ENCODE measurements at places on chromosomes 12 and 14.

DNA sequence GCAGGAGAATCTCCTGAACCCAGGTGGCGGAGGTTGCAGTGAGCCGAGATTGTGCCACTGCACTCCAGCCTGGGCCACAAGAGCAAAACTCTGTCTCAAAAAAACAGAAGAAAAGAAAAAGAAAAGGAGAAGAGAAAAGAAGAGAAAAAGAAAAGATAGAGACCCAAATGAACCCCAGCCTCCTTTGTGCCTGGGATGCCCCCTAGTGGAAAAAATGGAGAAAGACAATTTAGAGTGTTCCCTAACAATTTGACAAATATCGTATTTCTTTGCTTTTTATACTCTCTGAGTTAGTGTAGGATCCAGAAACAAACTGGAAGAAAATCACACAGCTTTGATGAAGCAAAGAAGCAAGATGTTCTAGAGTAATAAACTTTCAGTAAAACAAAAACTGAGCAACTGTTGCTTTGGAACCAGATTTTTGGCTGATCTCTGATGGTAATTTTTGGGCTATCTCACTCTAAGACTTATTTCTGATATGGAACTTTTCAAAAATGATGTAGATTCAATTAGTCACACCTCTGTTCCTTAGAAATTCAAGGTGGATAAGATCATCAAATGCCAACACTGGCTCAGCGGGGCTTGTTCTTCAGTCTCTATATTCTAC is 18.6 kb upstream of the PRKAB1 start:
- peak; percentile 61 for DNase-seq

- DNase-seq, result no peak
These were observed 25.3 kb downstream of the TTC8 start for GRCh38 chr14:88849716-88850115.

- no peak for DNase-seq
These were observed 48.9 kb downstream of the PPP1R12A start for GRCh38 chr12:79885911-79886490.

GRCh38 chr14:68188174-68188573 is 368.6 kb downstream of the RAD51B start:
- DNase-seq, result no peak

DNA sequence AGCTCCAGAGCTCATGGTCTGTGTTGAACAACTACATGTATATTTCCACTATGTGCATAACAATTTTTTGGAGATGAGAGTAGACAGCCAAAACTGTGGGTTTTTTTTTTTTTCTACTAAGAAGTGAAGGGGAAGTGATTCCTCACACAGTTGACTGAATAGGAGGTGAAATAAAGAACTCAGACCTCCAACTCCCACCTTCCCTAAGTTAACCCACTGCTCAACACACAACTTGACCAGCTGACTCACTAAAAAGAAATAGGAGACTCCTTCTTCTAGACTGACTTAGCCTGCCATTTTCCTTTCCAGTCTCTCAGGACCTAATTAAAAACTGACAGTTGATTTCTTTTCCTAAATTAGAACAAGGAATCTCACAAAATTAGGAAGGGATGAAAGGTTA is 1.7 kb downstream of the M6PR start:
- peak; percentile 9 for DNase-seq

DNA sequence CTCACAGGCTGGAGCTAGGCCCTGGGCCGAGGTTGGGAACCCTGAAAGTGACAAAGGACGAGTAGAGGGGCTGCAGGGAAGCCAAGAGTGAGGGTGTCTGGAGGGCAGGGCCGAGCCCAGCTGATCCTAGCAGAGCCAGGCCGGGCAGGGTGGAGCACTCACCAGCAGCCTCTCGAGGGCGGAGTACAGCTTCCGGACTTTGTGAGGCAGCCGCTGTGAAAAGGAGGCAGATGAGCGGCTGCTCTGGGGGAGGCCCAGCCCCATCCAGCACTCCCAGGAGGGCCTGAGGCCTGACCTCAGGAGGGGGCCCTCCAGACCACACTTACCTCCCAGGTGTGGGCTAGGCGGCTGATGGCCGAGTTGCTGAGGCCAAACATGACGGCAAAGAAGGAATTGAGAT is 14.7 kb upstream of the ENDOU start:
- DNase-seq, result peak; percentile 67

DNA sequence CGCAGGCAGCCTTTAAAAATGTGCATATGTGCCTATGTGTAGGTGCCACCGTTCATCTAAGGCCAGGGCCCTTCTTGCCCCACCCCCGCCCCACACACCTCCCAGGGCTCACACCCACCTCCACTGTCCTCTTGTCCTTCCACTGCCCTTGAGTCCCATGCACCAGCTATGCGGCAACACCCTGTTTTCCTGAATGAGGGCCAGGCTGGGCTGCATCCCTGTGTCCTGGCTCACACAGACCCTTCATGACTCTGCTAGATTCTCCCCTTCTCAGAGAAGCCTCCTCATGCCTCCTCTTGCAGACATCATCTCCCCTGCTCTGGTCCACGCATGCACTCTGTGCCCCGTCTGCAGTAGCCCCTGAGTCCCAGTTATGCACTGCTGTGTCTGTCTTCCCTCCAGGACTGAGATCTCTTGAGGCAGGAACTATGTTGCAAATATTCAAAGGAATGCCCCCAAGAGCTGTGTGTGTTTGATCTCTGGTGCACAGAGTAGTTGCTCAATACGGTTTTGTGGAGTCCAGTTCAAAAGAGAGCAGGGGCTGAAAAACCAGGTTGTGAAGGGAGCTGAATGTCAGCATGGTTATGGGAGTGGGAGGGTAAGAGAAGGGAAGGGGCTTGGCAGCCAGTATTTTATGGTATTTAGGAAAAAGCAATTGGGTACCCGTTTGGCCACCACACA is 47.3 kb upstream of the ESRRB start:
- no peak for DNase-seq

GRCh38 chr14:35688126-35688826 is 120.8 kb downstream of the RALGAPA1 start:
- DNase-seq, result no peak

DNA sequence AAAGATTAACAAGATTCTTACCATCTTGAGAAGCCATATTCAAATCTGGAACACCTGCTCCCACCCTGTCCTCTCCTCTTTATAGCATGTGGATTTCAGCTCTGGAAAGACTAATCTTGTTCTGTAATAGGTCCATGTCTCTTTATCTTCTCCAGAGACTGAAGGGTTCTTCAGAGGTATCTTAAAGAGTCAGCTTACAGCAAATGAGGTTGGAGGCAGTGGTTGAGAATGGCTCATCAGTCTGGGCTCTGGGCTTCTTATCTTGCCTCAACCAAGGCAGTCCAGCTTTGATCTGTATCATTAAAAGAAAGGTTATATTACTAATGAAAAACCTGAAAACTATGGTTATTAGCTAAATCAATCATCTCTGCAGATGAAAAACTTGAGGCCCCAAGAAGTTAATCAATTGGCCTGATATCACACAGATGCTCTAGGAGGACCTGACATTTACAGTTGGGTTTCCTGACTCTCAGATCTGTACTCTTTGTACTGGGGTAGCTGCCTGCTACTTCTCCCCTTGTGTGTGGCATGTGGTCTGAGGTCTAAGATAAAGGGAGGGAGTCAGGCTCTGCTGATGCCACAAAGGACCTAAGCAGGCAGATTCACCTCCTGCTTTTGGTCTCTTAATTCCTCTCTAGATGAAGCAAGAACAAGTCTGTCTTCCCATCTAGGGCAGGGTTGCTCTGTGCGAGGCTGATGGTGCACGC is 1.7 kb upstream of the AKAP6 start:
- no peak for DNase-seq

- DNase-seq, result no peak
These were observed 743.5 kb downstream of the DIO2 start for GRCh38 chr14:79467835-79468234.

GRCh38 chr14:91358025-91358319 is 59.6 kb downstream of the CCDC88C start:
- no peak for DNase-seq

DNA sequence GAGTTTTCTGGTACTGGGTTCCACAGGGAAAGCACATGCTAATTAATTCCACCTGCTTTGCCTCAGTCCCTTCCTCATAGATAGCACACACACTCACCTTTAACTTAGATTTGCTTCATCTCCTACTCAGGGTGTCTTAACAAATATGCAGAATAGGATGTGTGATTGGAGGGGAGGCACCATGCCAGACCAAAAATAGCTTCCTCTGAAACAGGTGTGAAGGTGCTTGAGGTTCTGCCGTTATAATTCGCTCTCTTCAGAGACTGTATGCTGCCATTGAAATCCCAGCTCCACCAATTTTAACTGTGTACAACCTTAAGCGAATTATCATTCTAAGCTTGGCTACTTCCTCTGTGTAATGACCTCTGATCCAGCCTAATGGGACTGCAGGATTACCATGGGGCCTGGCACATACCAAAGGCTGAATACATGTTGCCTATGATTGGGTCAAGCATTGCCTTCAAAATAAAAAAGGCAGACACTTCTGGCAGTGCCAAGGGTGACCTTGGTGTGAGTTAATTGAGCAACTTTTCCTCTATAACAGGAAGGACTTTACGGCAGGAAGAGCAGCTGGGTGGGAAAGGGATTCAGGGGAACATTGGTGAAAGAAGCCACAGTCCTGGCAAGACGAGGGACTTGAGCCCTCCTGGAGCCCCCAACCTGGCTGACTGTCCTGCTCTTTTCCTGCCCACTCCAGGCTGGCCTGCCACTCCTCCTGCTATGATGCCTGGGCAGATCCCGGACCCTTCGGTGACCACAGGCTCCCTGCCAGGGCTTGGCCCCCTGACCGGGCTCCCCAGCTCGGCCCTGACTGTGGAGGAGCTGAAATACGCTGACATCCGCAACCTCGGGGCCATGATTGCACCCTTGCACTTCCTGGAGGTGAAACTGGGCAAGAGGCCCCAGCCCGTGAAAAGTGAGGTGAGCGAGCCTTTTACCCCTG is 9.7 kb downstream of the JDP2 start:
- no peak for DNase-seq

DNA sequence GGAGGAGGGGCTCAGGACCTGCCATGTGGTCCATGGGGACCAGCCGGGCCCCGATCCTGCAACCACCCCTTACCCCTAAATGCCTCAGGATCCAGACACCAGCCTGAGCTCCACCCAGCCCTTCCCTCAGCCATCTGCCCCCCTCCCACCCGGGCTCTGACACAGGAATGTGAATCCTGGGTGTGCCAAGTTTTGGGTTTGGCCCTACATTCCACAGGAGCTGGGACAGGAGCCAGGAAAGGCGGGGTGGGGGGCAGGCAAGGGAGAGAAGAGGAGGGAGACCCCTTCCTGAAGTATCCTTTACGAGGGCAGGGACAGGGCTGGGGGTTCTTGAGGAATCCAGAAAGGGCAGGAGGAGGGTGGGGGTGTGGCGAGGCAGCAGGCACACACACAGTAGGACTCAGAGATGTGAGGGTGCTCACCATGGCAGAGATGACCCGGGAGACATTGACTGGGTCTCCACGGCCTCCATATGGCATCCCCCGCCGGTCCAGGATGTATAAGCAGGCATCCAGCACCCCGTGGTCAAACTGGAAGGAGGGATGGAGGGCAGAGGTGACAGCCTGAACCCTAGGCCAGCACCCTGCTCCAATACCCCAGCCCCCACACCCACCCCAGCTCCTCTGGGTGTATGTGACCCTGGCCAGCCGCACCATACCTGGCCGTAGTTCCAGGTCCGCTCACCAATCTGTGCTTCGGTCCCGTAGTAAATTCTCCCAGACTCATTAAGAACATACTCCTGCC is 3.5 kb downstream of the TGM1 start:
- no peak for DNase-seq

GRCh38 chr12:108446766-108447165 is 68.3 kb upstream of the FICD start:
- no peak for DNase-seq

DNA sequence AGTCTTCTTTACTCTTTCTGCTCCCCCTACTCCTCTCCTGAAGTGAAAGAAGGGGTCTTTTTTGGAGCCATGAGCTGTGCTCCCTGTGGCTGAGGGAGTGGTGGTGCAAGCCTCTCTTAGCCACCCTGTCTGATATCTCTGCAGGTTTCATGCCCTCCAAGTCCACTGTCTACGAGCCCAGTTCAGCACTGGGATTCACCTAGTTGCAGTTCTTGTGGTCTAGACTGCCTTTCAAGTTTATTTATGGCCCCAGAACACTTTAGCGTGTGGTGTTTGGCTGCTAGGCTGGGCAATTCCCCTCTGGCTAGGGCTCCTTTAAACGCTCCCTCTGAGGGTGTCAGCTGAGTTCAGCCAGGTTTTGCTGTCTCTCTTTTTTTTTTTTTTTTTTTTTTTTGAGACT is 908.6 kb downstream of the TRHDE start:
- no peak for DNase-seq

GRCh38 chr14:57293866-57294837 is 25.4 kb downstream of the AP5M1 start:
- DNase-seq, result no peak

DNA sequence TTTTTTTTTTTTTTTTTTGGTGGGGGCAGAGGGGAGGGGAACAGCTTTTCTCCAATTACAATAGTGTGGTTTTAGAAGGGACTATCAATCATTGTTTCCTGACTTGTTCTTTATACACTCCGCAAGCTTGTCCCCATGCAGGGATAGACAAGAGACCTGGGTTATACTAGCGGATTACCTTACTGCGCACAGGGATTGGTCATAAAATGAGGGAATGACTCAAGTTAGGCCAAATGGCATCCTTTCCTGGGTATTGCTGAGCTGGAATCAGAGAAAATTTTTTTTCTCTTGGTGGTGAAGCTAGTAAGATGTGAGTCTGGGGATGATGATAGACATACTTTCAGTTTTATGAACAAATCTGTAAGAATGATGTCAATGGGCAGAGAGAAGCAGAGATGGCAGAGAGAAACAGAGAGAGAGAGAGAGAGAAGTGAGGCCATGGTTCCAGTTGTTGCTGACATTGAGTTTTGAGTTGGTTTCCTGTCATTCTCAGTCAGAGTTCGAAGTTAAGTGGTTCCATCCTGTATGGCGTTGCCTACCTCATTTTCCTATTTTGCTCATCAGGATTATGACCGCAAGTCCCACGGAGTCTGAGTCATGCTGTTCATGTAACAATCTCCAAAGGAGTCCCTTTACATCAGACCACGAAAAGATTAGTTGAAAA is 59.1 kb upstream of the OTOGL start:
- DNase-seq, result no peak

DNA sequence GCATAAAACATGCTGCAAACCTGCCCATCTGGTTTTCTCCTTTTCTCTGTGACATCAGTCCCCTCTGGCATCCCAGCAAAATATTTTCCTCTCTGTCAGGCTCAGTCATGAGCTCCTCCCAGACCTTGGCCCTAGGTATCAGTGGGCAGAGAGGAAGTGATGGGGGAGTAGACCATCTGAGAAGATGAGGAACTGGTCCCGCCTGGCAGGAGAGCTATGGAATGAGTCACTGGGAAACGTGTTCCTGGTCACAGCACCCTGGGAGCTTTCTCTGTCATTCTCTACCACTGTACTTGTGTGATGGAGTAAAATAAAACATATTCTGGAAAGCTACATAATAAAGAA is 5.0 kb upstream of the SRSF9 start:
- DNase-seq, result no peak
